ENCODE measurements at places on chromosomes 11 and 22.

DNA sequence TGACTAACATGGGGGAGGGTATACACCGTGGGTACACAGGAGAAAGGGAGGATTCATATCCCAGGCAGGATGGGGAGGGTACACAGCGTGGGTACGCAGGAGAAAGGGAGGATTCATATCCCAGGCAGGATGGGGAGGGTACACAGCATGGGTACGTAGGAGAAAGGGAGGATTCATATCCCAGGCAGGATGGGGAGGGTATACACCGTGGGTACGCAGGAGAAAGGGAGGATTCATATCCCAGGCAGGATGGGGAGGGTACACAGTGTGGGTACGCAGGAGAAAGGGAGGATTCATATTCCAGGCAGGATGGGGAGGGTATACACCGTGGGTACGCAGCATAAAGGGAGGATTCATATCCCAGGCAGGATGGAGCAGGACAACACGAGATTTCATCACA, 36.6 kb upstream of the NRIP3 start:
- DNase-seq = no peak

- DNase-seq = no peak
Observed at GRCh38 chr11:62153087-62153395, 29.2 kb downstream of the INCENP start.

GRCh38 chr11:119361056-119361787, 14.7 kb upstream of the MFRP start:
- DNase-seq = no peak

DNA sequence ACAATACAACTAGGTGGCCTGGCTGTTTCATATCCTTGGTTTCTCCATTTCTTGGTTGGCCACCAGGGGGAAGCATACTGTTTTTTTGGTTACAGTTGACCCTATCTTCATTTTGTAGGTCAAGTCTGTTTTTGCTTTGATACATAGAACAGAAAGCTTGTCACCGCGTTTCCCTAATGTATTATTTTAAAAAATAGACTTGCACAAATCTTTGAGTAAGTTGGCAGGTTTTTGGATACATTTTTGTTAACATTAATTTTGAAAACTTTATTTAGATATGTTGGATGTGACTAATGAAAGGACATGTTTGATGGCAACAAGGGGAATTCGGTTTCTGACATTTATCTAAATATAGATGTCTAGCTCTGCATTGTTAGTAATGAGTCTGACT, 3.0 kb downstream of the NCR3LG1 start:
- peak; percentile 32 for DNase-seq

DNA sequence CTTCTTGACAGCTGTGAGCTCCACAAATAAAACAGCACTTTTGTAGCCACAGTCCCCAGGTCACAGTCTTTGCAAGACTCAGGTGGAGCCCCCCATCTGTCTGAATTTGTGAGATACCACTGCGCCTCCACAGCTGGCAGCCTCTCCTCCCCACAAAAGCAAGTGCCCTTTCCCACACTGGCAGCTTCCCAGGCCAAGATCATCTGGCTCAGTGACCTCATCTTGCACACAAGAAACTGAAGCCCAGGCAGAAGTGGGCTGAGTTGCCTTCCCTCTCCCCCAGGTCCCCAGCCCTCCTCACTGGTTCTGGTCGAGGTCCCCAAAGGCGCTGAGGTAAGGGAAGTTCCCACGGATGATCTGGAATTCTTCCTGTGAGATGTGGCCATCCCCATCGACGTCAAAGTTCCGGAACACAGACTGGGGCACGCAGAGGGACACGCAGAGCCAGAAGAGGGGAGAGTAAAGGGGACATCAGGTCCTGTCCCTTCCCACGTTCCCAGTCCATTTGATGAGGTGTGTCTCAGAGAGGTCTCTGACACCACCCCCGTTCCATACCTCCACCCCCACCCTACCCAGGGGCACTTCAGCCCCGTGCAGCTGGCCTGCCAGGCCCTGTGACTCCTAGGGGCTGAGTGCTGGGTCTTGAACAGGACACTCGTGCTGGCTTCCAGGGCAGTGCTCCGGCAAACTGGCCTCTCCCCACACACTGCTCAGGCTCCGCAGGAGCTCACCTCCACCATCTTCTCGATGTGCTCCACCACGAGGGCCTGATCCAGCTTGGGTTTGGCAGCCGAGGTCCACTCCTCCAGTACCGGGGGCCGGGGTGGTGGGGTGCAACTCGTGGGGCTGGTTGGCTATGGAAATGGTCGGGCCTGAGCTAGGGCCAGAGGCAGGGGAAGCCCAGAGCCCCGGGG, 8.9 kb downstream of the RASGRP2 start:
- DNase-seq = no peak

DNA sequence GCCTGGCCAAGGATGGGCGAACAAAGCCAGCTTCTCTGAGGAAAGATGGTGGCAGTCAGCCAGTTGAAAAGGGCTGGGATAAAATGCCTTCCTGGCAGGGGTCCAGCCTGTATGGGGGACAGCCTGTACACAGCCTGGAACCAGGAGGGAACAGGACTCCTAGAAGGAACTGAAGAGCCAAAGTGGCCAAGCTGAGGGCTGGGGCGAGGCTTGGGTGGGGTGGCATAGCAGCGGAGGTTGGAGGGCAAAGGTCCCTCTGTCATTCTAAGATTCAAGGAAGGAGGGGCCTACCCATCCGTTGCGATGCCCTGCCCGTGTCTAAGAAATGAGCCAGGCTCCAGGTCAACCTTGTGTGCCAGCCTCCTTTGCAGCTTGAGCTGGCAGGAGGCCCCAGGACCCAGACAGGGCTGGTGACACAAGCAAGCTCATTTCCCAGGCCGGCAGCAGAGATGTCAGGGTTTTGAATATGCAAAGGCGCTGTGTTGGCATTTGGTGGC, 22.6 kb downstream of the FADD start:
- no peak for DNase-seq

DNA sequence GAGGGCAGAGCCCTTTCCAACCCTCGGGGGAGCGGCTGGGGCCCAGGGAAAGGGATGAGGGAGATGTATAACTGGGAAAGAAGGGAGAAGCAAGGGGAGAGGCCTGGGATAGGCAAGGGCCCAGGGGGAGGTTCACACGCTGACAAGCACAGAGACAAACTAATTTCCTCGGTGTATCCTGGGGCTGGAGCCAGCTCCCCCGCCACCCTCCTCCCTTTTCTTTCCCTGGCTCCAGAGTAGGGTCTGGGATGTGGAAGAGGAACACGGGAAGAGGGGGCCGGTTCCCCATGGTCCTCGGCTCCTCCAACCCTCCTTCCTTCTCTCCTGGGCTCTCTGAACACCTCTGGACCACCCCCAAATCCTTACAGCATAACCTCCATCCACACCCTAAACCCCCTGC, 6.9 kb downstream of the CLCF1 start:
- no peak for DNase-seq

GRCh38 chr11:86244063-86244521, 461 bp upstream of the EED start:
- DNase-seq = peak; percentile 74

All from activated naive CD8-positive, alpha-beta T cell treated with anti-CD3 and anti-CD28 coated beads, Interleukin-2, amount 50 U/mL, for 16 hours (primary cell).